ENCODE measurements at places on chromosomes 4 and X.

GRCh38 chr4:162170509-162170908, 6.7 kb upstream of the FSTL5 start:
- no peak for DNase-seq

DNA sequence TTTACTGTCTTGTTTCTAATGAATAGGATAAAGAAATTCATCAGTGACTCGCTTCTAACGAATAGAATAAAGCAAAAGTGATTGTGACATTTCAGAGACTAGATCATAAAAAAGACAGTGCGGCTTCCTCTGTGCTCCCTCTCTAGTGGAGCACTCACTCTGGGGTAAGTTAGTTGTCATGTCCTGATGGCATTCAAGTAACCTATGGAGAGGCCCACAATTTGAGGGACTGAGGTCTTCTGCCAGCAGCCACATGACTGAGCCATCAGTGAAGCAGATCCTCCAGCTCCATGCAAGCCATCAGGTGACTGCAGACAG, 72.4 kb downstream of the YIPF6 start:
- no peak for DNase-seq

DNA sequence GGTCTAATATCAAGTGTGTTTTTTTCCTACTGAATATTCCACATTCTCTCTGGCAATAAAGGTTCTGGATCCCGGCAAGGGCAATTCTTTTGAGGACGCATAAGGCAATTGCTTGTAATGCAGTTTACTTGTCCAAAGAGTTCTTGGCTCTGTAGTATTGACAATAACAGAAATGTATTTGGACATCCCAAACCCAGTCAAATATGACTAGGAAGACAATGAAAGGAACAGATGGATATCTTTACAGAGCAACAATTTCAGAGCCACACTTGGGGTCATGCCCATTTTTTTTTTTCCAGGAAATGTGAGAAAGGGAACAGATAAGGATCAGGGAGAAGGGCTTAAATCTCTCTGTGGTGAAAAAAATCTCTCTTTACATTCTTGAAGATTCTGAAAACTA, 12.2 kb downstream of the GK2 start:
- DNase-seq: no peak

DNA sequence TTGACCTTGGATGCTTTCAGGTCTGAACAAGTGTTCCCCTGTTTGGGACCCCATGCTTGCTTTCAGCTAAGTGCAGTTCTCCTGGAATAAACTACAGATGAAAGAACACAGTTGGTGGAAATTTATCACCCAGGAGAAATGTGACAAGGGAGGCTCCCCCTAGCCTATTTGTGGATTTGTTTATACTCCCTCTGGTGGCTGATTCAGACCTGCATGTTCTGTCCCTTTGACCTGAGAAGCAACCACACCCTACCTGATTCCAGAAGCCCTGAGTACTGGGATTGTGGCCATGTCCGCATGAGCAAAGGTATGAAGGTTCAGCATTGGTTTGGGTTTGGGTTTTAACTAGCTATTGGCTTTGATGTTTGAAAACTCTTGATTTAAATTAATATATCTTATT, 440.9 kb downstream of the MID1IP1 start:
- no peak for DNase-seq

GRCh38 chr4:145769450-145770037, 89.6 kb downstream of the C4orf51 start:
- DNase-seq: no peak

- no peak for DNase-seq
These were observed 66.1 kb downstream of the POLA1 start for GRCh38 chrX:24759786-24760185.

DNA sequence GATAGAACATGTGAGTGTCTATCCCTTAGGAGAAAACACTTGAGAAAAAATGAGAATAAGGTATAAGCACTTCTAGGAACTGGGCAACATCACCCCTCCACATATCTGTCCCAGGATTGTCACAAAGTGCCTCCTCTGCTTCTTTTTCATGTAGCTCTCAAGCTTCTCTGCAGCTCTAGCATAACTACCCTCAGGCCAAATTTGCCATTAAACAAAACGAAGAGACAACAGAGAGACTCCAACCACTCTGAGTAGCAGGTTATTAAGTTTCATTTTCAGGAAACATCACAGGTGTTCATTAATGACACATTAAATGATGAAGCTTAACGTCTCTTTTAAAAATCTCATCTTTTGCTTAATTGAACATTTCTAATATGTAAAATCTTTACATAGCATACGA, 580.0 kb downstream of the GALNTL6 start:
- DNase-seq: no peak

DNA sequence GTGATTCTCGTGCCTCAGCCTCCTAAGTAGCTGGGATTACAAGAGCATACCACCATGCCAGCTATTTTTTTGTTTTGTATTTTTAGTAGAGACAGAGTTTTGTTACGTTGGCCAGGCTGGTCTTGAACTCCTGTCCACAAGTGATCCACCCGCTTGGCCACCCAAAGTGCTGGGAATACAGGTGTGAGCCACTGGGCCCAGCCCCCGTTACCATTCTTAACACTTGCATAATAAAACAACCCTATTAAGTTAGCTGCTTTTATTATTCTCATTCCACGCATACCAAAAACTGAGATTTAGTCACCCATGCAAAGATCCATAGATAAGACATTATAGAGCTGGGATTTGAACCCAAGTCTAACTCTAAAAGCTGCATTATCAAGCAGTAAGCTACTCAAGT, 6.0 kb upstream of the TEX13A start:
- DNase-seq: no peak

DNA sequence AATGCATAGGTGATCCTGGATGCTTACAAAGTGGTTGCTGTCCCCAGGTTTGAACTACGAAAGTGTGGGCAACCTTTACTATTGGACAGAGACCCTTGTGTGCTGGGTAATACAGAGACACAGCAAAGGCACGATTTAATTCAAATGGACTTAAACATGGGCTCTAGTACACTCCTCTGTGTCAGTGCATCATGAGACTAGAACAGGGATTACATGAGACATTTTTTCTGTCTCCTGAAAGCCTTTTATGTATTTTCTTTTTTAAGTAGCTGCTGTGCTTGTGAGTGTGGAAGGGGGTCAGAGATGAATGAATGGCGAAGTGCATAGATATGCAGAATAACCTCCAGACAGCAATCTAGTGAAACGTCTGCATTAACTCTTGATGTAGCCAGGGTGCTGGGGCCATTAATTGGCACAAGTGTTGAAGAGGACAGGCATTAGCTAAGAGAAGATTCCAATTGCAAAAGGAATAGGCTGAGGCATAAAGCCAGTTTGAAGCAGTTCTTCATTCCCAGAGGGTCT, 218.4 kb downstream of the STIM2 start:
- no peak for DNase-seq

DNA sequence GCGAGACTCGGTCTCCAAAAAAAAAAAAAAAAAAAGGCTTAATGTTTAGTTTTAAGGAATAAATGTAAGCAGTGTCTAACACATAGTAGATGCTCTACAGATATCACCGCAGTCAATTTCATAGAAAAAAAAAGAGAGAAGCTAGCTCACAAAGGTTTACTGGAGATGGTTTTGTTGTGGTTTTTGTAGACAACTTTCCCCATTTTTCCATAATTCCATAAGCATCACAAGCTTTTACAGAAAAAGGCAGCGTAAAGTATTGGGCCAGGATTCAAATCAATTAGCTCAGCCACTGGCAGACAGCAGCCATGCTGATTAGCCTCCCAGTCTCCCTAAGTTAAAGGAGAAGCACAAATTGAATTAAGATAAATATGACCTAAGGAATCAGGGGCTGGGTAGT, 1.5 kb downstream of the GRSF1 start:
- DNase-seq: no peak

GRCh38 chr4:144695721-144696120, 49.8 kb downstream of the HHIP start:
- DNase-seq: no peak

GRCh38 chr4:188780686-188781085, 641.4 kb downstream of the TRIML1 start:
- no peak for DNase-seq

GRCh38 chr4:110172972-110173371, 25.4 kb downstream of the ELOVL6 start:
- DNase-seq: no peak

DNA sequence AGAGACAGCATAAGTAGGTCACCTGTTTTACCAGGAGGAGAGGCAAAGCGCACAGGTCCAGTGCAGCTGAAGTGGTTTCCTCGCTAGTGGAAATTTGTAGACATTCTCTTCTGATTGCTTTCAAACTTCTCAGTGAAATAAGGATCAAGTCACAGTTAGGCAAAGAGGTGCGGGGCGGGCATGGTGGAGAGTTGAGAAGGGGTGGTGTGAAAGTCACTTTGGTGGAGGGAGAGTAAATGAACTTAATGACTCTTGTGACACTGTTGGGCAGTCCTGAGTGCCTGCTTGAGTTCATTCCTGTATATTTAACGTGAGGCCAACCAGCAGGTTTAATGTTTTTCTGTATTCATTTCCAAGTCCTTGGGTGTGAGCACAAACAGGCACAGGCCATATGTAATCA, 235.6 kb downstream of the TRIML1 start:
- no peak for DNase-seq

Data from stimulated activated CD4-positive, alpha-beta T cell treated with anti-CD3 and anti-CD28 coated beads, Interleukin-1b, Interleukin-23, amount 100 ng/mL, for 1 hour (primary cell).